Naive thymus-derived CD4-positive, alpha-beta T cell (primary cell): ENCODE measurements at places on chromosomes 7 and 10.

- H3K27ac ChIP-seq: no peak overlapping the region
- no peak for DNase-seq
- H3K4me3 ChIP-seq: no peak overlapping the region
- no peaks in the 10 kb centered on the region for H3K36me3 ChIP-seq
- H3K27me3 ChIP-seq: no peaks in the 10 kb centered on the region
Measured at GRCh38 chr7:50497968-50498367, 47.8 kb upstream of the FIGNL1 start.

DNA sequence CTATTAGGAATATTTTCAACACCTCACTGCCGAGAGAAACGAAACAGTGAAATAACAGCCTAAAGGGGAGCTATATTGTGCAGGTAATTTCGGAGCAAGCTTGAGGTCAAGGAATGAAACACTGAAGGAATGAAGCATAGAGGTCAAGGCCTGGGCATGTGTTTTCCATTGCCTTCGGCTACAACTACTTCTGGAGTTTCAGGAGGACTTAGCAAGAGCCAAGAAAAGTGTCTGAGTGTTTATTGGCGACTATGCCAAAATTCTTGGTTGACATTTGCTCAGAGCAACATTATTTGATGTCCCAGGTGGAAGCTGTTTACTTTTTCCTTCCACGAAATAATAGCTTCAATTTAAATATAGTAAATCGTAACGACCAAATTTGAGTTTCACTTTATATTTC, 89.6 kb upstream of the IFRD1 start:
- DNase-seq: no peak
- H3K36me3 ChIP-seq: no peaks in the 10 kb centered on the region
- no peak overlapping the region for H3K4me3 ChIP-seq
- H3K27ac ChIP-seq: no peak overlapping the region
- H3K4me1 ChIP-seq: no peaks in the 10 kb centered on the region

GRCh38 chr10:89351412-89351779, 23.6 kb downstream of the IFIT3 start:
- no peaks in the 10 kb centered on the region for H3K27me3 ChIP-seq
- no peaks in the 10 kb centered on the region for H3K36me3 ChIP-seq
- no peak for DNase-seq

DNA sequence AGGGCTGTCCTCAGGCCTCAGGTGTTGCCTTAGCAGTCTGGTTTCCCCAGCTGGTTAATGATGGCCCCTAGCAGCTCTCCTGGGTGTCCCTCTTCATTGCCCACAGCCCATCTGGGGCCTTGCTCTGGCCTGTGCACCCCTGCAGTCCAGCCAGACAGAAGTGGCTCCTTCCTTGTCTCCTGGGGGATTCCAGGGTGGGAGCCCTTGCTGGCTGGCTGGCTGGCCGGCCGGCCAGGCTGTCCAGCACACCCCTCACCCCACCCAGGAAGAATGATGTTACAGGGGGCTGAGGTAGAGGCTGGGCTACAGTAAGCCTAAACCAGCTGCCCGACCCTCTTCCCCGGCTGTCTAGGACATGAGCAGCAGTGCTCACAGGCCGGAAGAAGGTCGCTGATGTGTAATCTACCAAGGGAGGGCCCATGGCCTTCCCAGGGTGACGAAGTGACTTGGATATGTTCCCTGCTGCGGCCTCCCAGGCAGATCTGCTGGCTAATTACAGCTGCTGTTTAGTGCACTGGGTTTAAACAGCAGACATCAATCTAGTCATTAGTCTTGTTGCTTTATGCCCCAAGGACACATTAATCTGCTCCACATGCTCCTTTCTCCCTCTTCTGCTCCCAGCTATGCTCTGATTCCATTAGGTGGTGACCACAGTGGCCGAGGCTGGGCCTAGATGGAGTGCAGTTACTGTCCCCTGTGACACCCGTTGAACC, 53.8 kb upstream of the LRRC4 start:
- no peaks in the 10 kb centered on the region for H3K27me3 ChIP-seq
- H3K27ac ChIP-seq: no peak overlapping the region
- H3K4me1 ChIP-seq: no peaks in the 10 kb centered on the region
- DNase-seq: no peak

DNA sequence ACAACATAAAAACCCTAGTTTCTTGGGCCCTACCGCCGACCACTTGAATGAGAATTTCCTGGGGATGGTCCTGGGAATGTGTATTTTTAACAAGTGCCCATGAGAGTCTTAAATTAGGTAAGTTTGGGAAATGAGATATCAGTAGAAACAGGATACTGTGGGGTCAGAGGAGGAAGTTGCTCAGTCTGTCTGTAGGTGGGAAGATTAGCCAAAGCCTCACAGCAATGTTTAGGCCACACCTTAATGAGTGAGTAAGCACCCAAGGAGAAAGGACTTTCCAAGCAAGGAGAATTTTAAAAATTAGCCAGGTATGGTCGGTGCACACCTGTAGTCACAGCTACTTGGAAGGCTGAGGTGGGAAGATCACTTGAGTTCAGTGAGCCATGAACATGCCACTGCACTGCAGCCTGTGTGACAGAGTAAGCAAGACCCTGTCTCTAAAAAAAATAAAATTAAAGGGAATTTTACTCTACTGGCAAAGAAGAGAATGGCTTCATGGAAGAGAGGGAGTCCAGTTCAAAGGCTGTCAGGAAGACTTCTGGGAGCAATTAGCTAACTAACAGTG, 31.9 kb downstream of the PAPSS2 start:
- DNase-seq: no peak
- H3K27ac ChIP-seq: no peak overlapping the region
- no peaks in the 10 kb centered on the region for H3K4me1 ChIP-seq
- H3K4me3 ChIP-seq: no peak overlapping the region
- no peaks in the 10 kb centered on the region for H3K27me3 ChIP-seq

- H3K4me1 ChIP-seq: peaks cover 24% of the 10 kb centered on the region
- H3K27ac ChIP-seq: no peak overlapping the region
- DNase-seq: no peak
- H3K4me3 ChIP-seq: no peak overlapping the region
- no peaks in the 10 kb centered on the region for H3K36me3 ChIP-seq
Measured at GRCh38 chr10:17512341-17513001, 58.1 kb upstream of the ST8SIA6 start.

DNA sequence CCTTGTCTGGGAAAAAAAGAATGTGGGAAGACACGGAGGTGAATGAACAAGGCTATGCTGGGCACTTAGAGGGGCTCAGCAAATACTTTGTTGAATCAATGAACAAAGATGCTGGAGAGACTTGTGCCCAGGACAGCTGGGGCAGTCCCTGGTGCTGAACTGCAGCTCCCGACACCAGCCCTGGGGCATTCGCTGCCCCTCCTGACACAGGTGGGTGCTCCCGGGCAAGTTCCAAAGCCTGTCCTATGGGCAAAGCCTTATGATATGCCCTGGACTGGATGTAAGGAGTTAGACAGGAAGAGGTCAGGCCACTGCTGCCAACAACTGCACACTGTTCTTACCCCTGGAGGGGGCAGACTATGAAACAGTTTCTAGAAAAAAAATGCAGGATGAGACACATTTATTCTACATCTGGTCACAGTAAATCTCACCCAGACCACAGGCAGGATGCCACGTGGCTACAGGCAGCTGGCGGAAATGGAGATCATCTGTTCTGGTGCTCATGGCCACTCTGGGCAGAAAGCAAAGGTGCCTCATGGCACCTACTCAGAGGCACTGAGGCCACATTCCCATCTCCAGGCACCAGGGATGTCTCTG, 21.9 kb upstream of the FRAT2 start:
- no peak for DNase-seq
- no peak overlapping the region for H3K27ac ChIP-seq
- H3K4me3 ChIP-seq: no peak overlapping the region
- H3K27me3 ChIP-seq: no peaks in the 10 kb centered on the region
- H3K4me1 ChIP-seq: no peaks in the 10 kb centered on the region

GRCh38 chr10:35132727-35133126, 6.1 kb downstream of the CREM start:
- H3K36me3 ChIP-seq: no peaks in the 10 kb centered on the region
- peak overlapping the region; percentile 45 for H3K4me3 ChIP-seq
- H3K27me3 ChIP-seq: no peaks in the 10 kb centered on the region
- H3K4me1 ChIP-seq: peaks cover 34% of the 10 kb centered on the region
- peak overlapping the region; percentile 50 for H3K27ac ChIP-seq
- DNase-seq: no peak

GRCh38 chr7:22841954-22842353, 19.3 kb upstream of the TOMM7 start:
- H3K27me3 ChIP-seq: no peaks in the 10 kb centered on the region
- no peaks in the 10 kb centered on the region for H3K4me1 ChIP-seq
- DNase-seq: no peak
- H3K27ac ChIP-seq: no peak overlapping the region
- H3K4me3 ChIP-seq: no peak overlapping the region
- no peaks in the 10 kb centered on the region for H3K36me3 ChIP-seq

DNA sequence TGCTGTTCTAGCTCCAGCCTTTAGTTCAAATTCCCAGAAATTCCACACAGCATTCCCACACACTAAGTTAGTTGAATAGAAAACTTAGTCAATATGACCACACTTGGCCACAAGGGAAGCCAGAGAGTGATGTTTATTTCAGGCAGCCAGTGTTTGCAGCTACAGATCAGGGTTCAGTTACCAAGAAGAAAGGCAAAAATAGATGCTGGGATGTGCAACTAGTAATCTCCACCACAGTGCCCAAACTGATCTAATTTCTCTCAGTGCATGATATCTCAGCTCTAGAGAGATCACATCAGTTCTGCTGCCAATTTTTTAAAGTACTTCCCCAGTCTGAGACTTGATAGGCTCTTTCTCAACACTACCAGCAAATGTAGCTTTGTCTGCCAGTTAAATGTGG, 17.6 kb downstream of the SLF2 start:
- DNase-seq: no peak
- H3K27ac ChIP-seq: no peak overlapping the region
- peaks cover 12% of the 10 kb centered on the region for H3K36me3 ChIP-seq
- no peaks in the 10 kb centered on the region for H3K27me3 ChIP-seq

- H3K4me1 ChIP-seq: no peaks in the 10 kb centered on the region
- H3K27me3 ChIP-seq: no peaks in the 10 kb centered on the region
- no peaks in the 10 kb centered on the region for H3K36me3 ChIP-seq
- no peak for DNase-seq
- no peak overlapping the region for H3K4me3 ChIP-seq
Measured at GRCh38 chr7:158032561-158033115, 555.0 kb downstream of the PTPRN2 start.

DNA sequence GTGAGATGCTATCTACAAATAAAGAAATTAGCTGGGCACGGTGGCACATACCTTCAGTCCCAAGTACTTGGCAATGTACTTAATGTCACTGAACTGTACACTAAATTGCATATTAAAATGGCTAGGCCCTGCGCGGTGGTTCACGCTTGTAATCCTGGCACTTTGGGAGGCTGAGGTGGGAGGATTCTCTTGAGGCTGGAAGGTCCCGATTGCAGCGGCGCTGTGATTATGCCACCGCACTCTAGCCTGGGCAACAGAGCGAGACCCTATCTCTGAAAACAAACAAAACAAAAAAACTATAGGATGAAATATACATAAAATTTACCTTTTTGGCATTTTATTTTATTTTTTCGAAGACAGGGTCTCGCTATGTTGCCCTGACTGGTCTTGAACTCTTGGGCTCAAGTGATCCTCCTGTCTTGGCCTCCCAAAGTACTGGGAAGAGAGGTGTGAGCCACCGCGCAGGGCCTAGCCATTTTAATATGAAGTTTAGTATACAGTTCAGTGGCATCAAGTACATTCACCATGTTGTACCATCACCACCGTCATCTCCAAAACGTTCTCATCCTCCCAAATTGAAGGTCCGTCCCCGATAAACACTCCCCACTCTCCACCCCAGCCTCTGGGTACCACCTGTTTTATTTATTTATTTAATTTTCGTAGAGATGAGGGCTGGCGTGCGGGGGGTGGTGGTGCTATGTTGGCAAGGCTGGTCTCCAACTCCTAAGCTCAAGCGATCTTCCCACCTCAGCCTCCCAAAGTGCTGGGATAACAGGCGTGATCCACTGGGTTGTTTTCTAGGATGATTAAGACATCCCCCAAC, 1.3 kb upstream of the EIF3B start:
- H3K36me3 ChIP-seq: no peaks in the 10 kb centered on the region
- no peaks in the 10 kb centered on the region for H3K27me3 ChIP-seq
- peak overlapping the region; percentile 76 for H3K4me3 ChIP-seq
- peak overlapping the region; percentile 97 for H3K27ac ChIP-seq
- DNase-seq: no peak

GRCh38 chr7:41197769-41198168, 505.1 kb downstream of the INHBA start:
- H3K4me1 ChIP-seq: no peaks in the 10 kb centered on the region
- H3K4me3 ChIP-seq: no peak overlapping the region
- no peak for DNase-seq
- H3K27me3 ChIP-seq: no peaks in the 10 kb centered on the region
- no peaks in the 10 kb centered on the region for H3K36me3 ChIP-seq

DNA sequence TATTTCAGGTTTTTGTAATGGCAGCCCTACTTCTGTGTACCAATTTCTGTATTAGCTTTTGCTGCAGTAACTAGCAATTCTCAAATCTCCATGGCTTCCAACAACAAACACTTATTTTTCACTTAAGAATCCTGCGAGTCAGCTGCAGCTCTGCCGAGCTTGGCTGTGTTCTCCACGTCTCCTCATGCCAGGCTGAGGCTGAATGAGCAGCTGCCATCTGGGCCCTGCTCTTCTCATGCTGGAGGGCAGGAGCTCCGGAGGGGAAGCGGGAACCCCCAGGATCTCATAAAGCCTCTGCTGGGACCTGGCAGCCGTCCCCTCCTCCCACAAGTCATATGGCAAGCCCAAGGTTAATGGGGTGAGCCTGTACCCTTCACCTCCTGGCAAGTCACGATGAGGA, 591.1 kb downstream of the SDK1 start:
- H3K4me3 ChIP-seq: no peak overlapping the region
- H3K36me3 ChIP-seq: no peaks in the 10 kb centered on the region
- H3K27me3 ChIP-seq: no peaks in the 10 kb centered on the region
- H3K4me1 ChIP-seq: no peaks in the 10 kb centered on the region

- DNase-seq: no peak
- H3K4me1 ChIP-seq: no peaks in the 10 kb centered on the region
- no peaks in the 10 kb centered on the region for H3K27me3 ChIP-seq
- H3K4me3 ChIP-seq: no peak overlapping the region
- H3K36me3 ChIP-seq: no peaks in the 10 kb centered on the region
Measured at GRCh38 chr7:66353547-66353946, 148.4 kb downstream of the TPST1 start.

GRCh38 chr7:106773228-106773627, 91.9 kb upstream of the PIK3CG start:
- no peak overlapping the region for H3K27ac ChIP-seq
- no peak for DNase-seq
- no peaks in the 10 kb centered on the region for H3K27me3 ChIP-seq
- no peak overlapping the region for H3K4me3 ChIP-seq

- H3K36me3 ChIP-seq: no peaks in the 10 kb centered on the region
- no peak for DNase-seq
- no peaks in the 10 kb centered on the region for H3K27me3 ChIP-seq
- H3K4me1 ChIP-seq: no peaks in the 10 kb centered on the region
Measured at GRCh38 chr10:131857156-131858117, 43.4 kb upstream of the PPP2R2D start.
